ENCODE measurements at places on chromosomes 2 and 18. TPM values are rescaled to one million over a fixed set of nuclear protein-coding genes. Genes with fewer than 3 reads are reported as not detected.

- no peaks in the 10 kb centered on the region for H3K27me3 ChIP-seq
- H3K36me3 ChIP-seq: no peaks in the 10 kb centered on the region
- H3K4me1 ChIP-seq: no peaks in the 10 kb centered on the region
- no peak for DNase-seq
- H3K27ac ChIP-seq: no peak overlapping the region
- no peak overlapping the region for H3K4me3 ChIP-seq
Measured at GRCh38 chr2:202339071-202339870, 36.9 kb upstream of the BMPR2 start.

GRCh38 chr2:188577231-188577630, 285.6 kb downstream of the GULP1 start:
- no peaks in the 10 kb centered on the region for H3K36me3 ChIP-seq
- no peak overlapping the region for H3K4me3 ChIP-seq
- H3K4me1 ChIP-seq: no peaks in the 10 kb centered on the region
- DNase-seq: no peak
- no peak overlapping the region for H3K27ac ChIP-seq
- H3K27me3 ChIP-seq: no peaks in the 10 kb centered on the region

DNA sequence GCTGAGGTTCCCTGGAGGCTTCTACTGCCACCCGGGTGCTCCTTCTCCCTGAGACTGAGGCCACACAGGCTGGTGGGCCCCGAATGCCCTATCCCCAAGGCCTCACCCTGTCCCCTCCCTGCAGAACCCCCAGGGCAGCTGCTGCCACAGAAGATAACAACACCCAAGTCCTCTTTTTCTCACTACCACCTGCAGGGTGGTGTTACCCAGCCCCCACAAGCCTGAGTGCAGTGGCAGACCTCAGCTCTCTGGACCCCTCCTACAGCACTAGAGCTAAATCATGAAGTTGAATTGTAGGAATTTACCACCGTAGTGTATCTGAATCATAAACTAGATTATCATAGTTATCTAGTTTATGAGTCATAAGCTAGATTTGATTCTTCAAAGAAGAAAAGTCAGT, 7.3 kb upstream of the CENPA start:
- H3K4me3 ChIP-seq: no peak overlapping the region
- H3K36me3 ChIP-seq: peaks cover 24% of the 10 kb centered on the region
- H3K4me1 ChIP-seq: peaks cover 5% of the 10 kb centered on the region
- no peaks in the 10 kb centered on the region for H3K27me3 ChIP-seq
- H3K27ac ChIP-seq: no peak overlapping the region

GRCh38 chr2:57434441-57434840, 612.2 kb upstream of the VRK2 start:
- H3K27me3 ChIP-seq: no peaks in the 10 kb centered on the region
- H3K36me3 ChIP-seq: no peaks in the 10 kb centered on the region
- H3K27ac ChIP-seq: no peak overlapping the region
- H3K4me3 ChIP-seq: no peak overlapping the region
- no peak for DNase-seq
- H3K4me1 ChIP-seq: no peaks in the 10 kb centered on the region

- H3K27ac ChIP-seq: no peak overlapping the region
- no peaks in the 10 kb centered on the region for H3K36me3 ChIP-seq
- DNase-seq: no peak
- no peaks in the 10 kb centered on the region for H3K4me1 ChIP-seq
- no peaks in the 10 kb centered on the region for H3K27me3 ChIP-seq
Measured at GRCh38 chr18:58447402-58448095, 181.3 kb downstream of the ALPK2 start.

The POTEI gene
- total RNA-seq: not detected

The PCARE gene
- total RNA-seq: not detected

GRCh38 chr18:40259115-40259835, 1695.8 kb upstream of the PIK3C3 start:
- H3K4me1 ChIP-seq: no peaks in the 10 kb centered on the region
- H3K4me3 ChIP-seq: no peak overlapping the region
- no peaks in the 10 kb centered on the region for H3K36me3 ChIP-seq
- H3K27me3 ChIP-seq: no peaks in the 10 kb centered on the region

DNA sequence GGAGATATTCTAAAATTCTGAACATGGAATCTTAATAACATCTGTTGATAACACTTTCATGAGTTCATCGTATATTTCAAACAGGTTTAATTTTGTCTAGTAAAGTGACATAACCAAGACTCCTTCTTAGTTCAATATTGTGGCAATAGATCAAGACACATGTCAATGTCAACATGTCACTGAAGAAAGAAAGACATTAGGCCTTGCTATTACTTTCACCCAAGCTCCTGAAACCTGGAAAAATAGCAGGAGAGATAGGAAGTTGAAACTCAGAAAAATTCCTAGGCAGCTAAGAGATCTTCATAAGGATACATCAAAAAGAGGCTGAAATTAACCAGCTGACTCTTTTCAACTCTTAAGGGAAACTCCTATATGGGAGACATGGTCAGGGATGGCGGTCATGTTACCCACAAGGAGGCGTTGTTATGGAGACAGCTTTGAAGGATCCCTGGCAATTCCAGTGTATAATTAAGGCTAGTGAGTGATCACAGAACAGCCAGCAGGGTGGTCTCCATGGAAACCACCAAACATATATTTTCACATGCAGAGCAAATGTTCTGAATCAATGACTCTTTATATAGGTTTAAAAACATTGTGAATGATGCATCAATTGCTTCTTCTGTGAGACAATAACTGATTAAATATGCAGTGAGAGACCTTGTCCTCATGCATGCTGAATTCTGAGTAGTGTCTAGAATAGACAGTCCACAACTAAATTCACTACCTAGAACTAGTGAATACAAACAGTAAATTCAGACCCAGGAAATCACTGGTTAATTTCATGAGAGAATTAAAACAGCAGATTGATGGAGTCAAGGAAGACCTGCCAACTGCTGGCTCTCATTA, 115.3 kb upstream of the RIOK3 start:
- H3K4me1 ChIP-seq: peaks cover 15% of the 10 kb centered on the region
- H3K27me3 ChIP-seq: no peaks in the 10 kb centered on the region
- no peak for DNase-seq
- H3K36me3 ChIP-seq: peaks cover 7% of the 10 kb centered on the region
- H3K27ac ChIP-seq: no peak overlapping the region

The EHD3 gene
- 0.54 TPM for total RNA-seq

- no peak for DNase-seq
- no peaks in the 10 kb centered on the region for H3K27me3 ChIP-seq
Measured at GRCh38 chr2:181399027-181399426, 58.2 kb upstream of the ITGA4 start.

DNA sequence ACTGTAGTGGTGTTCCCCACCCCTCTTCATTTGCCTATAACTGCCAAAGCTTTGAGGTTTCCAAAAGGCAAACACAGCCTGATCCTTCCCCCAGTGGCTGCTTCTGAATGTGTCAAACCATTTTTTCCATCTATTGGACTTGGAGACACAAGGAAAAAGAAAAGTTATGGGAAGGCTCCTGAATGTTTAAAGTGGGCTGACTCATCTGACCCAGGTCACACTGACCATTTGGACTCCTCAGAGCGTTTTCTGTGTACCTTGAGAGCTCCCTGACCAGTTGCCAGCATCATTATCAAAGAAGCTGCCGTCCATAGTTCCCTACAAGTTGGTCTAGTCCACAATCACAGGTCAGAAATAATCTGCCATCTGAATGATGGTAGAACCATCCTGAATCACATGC, 123.4 kb upstream of the COL3A1 start:
- no peaks in the 10 kb centered on the region for H3K4me1 ChIP-seq
- H3K27me3 ChIP-seq: no peaks in the 10 kb centered on the region
- no peak overlapping the region for H3K27ac ChIP-seq
- H3K4me3 ChIP-seq: no peak overlapping the region

DNA sequence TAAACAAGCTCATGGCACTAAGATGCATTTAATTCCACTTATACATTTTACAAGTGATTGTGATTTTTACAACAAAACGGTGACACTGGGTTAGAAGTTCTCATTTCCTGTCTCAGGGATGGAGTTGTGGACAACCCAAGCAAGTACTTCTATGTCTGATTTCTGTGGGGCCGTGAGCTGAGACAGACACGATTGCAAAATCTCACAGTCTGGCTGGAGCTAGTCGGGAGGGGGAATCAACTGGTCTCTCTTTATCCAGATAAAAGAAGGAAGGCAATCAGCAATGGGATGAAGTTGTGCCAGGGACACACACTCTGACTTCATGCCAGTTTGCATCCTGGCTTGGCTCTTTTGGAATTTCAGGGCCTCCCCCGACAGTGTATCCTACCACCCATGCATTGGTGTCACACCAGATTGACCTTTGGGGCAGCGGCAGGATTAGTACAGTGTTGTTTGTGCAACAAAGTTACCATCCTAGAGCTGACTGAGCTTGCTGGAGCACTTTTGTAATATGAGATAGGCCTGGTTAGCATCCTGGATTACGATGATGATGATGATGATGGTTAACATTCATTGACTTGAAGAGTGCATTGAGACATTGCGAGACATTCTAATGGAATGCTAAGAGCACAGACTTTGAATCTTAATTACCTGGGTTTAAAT, 98.8 kb downstream of the CTAGE1 start:
- H3K4me1 ChIP-seq: no peaks in the 10 kb centered on the region
- H3K27me3 ChIP-seq: no peaks in the 10 kb centered on the region
- DNase-seq: no peak
- H3K36me3 ChIP-seq: no peaks in the 10 kb centered on the region
- no peak overlapping the region for H3K4me3 ChIP-seq
- no peak overlapping the region for H3K27ac ChIP-seq

GRCh38 chr2:79782576-79783452, 270.0 kb downstream of the CTNNA2 start:
- no peaks in the 10 kb centered on the region for H3K36me3 ChIP-seq
- no peak overlapping the region for H3K27ac ChIP-seq
- H3K27me3 ChIP-seq: no peaks in the 10 kb centered on the region
- no peak for DNase-seq
- no peak overlapping the region for H3K4me3 ChIP-seq

GRCh38 chr18:21444465-21445212, 155.9 kb downstream of the ESCO1 start:
- H3K27me3 ChIP-seq: peaks cover 11% of the 10 kb centered on the region
- DNase-seq: peak; percentile 15
- H3K4me3 ChIP-seq: no peak overlapping the region
- no peak overlapping the region for H3K27ac ChIP-seq

Data from activated CD8-positive, alpha-beta T cell treated with anti-CD3 and anti-CD28 coated beads for 36 hours (primary cell).